ACHN (cell line): ENCODE measurements at places on chromosomes 12 and 14.

DNA sequence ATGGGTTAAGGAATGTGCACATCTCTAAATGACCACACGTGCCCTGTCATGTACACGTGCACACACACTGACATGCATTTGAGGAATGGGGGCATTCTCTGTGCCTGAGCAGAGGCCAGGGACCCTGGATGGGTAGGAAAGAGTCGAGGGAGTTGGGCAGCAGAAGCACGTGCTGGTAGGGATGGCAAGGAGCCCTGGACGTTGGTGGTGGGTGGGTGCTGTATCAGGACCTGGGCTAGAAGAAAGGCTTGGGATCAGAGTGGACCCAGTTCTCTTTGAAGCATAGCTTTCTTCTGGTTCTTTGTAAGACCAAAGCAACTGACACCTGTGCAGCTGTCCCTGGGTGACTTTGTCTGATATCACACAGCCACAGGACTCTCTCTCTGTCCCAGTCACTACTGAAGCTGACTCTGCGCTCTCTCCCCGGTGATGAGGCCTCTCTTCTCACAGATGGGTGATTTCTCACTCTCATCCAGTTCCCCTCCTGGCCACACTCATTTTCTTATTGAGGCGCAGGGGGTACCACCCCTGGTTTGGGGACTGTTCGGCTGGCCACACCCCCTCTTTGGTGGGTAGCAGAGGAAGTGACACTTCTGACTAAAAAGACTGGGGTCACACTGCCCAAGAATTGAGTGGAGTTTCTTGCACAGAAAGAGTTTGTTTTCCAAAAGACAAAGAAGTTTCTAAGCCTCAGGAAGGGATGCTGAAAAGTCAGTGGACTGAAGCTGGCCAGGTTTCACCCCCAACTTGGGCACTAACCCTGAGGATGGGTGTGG, 171.7 kb upstream of the RTL1 start:
- DNase-seq: no peak

- peak; percentile 84 for DNase-seq
These were observed 24.8 kb upstream of the YY1 start for GRCh38 chr14:100213956-100214769.

DNA sequence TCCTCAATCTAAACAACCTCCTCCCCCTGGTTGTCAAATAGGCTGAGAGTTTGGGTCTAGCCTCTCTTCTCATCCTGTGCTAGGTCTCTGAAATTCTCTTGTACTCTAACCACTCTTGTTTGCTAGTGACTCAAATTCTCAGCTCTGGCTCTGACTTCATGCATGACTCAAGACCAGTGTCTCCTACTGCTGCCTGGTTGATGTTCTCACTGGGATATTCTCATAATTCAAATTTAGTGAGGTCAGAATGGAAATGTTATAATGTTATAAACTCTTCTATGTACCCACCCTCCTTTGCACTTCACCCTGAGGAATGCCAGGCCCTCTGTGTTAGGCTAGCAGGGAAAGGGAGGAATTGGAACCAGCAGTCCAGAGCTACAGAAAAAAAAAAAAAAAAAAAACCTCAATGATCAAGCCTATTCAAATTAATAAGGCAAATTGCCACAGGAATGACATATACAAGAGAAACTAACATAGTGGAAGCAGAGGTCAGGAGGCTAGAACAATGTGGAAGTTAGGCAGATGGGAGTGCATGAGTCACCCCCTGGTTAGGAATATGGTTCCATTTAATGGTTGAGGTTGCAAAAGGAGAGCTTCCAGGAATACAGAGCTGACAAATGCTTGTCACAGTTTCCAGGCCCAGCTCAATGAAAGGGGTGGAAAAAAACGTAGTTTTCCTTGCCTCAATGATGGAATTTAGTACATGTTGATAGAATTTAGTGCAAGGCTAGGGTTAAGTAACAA, 459.5 kb downstream of the RMST start:
- no peak for DNase-seq

GRCh38 chr12:77924703-77925102, 94.0 kb downstream of the NAV3 start:
- DNase-seq: no peak

GRCh38 chr12:92796650-92797049, 93.9 kb downstream of the PLEKHG7 start:
- DNase-seq: no peak

GRCh38 chr12:15699886-15700285, 89.3 kb downstream of the EPS8 start:
- DNase-seq: no peak

GRCh38 chr12:32312049-32312670, 87.2 kb upstream of the FGD4 start:
- DNase-seq: peak; percentile 84

DNA sequence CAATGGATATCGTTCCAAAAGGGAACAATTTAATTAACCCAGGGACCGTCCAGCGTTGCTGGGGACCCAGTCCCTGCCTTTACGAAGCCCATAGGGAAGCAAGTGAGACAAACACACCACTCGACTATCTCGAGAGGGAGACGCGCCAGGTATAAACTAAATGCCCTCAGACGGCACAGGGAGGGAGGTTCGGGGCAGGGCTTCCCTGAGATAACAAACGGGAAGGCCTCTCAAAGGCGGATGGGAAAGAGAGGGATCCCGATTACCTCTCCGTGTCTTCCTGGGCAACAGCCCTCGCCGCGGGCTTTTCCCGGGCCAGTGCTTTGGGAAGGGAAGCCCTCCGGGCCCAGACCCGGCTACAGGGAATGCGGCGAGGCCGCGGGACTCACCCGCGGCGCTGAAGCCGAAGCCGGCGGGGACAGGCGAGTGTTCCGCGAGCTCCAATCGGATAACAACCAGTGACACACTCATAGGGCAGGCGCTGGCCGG, 390 bp downstream of the BRAP start:
- peak; percentile 51 for DNase-seq
